ENCODE measurements at places on chromosomes 11 and 22. TPM values are rescaled to one million over a fixed set of nuclear protein-coding genes. Genes with fewer than 3 reads are reported as not detected.
A peak's percentile ranks its signal among the peaks of the same experiment; 100 is the strongest.

The OR52K1 gene
- total RNA-seq: not detected

The RIMBP3C gene
- total RNA-seq: 0.36 TPM

The GUCY1A2 gene
- under 0.01 TPM for total RNA-seq

The MMP8 gene
- total RNA-seq: under 0.01 TPM

The APOC3 gene
- total RNA-seq: not detected

The OR52A1 gene
- total RNA-seq: not detected

The CD44 gene
- 341 TPM for total RNA-seq

The MYO7A gene
- total RNA-seq: not detected

The BSX gene
- not detected for total RNA-seq

The SLC39A13 gene
- total RNA-seq: 32.4 TPM

The CARNS1 gene
- total RNA-seq: under 0.01 TPM

- peak; percentile 90 for DNase-seq
Measured at GRCh38 chr22:28116219-28116673, 197.2 kb upstream of the PITPNB start.

DNA sequence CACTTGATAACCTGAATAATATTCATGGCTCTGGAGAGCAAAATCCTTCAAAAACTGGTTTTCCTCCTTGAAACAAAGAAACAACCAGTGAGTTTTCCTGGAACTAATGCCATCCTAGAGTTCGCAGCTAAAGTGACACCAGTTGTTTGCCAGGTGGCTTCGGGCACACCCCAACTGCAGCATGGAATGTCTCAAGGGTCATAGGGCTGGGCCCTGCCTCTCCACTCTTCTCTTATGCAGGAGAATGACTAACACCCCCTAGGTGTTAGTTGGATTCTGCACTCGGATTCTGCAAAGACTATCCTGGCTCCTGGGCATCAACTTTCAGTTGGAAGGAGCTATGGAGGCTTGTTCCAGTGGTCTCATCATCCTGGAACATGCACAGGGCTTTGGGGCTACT lies 98.8 kb downstream of the KIRREL3 start:
- DNase-seq: no peak

DNA sequence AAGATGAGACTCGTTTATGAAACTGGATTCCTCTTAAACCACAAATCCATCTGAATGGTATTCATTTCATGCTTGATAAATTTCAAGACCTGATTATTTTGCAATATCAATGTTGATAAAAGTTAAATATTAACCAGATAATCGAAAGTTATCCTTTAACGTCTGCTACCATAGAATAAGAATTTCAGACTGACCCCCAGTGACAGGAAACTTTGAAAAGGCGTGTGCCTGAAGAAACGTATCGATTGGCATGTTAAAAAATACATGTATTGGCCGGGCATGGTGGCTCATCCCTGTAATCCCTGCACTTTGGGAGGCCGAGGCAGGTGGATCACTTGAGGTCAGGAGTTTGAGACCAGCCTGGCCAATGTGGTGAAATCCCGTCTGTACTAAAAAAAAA lies 13.9 kb downstream of the SCGB1A1 start:
- DNase-seq: no peak

GRCh38 chr11:79675081-79675480 lies 234.3 kb upstream of the TENM4 start:
- DNase-seq: no peak

GRCh38 chr11:119041821-119042514 lies 11.3 kb upstream of the SLC37A4 start:
- DNase-seq: peak; percentile 16

DNA sequence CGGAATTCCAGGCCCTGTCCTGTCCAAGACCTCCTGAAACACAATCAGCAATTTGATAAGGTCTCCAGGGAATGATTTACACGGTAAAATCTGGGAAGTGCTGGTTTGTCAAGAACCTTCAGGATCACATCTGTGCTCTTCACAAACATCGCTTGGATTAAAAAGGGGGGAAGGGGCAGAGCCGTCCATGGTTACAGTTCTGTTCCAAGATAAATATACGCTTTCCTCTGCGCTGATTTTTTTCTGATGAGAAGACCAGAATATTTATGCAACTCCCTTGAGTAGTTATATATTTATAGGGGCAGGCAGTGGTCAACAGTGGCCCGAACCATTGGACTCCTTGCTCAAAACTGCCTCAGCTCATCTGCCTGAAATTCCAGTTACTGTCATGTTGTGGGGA lies 9.2 kb upstream of the APOL5 start:
- DNase-seq: peak; percentile 69

DNA sequence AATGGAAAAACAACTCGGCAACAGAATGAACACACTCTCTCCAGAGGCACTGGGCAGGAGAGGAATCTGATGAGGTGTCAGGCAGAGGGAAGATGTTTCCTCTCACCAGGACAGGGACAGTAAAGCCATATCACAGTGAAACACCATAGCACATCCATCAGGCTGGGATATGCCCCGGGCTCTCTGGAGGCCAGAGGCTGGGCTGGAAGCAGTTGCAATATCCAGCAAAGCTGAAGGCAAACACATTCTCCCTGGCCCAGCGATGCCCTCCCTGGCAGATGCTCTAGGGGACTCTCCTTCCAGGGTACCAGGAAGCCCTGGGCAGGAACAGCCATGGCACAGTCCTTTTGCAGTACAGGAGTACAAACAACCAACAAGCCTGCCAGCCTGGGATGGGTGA lies 11.1 kb downstream of the RSPH14 start:
- no peak for DNase-seq

- DNase-seq: no peak
Measured at GRCh38 chr11:102419181-102419580, 33.4 kb downstream of the TMEM123 start.

DNA sequence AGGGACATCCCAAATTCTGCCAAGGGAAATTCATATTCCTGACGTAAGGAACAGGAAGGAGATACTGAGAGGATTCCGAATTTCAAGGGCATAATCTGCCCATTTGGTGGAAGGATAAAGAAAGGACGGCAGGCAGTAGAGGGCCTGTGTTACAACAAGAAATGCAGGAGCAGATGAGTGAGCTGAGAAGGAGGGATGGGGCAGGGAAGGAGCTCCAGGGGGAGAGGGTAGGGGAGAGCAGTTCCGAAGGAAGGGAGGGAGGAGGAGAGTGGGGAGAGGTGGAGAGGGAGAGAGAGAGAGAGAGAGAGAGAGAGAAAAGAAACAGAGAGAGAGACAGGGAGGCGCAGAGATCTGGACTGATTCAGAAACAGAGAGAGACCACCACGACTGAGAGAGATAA lies 843 bp downstream of the OPCML start:
- no peak for DNase-seq

DNA sequence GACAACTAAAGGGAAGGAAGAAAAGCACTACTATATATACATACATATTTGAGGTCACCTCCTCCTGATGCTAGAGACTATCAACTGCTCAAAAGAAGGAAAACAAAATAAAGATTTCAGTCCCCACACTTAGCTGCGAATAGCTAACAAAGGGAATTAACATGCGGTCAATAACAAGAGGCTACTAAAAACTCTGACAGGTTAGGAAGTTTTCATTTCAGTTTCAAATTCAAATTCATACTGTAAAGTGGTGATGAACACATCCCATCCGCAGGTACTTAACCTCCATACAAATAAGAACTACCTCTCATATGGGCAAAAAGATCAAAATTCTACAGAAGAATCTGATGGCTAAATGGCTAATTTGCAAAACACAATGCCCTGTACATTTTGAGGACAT lies 2.6 kb downstream of the NAP1L4 start:
- DNase-seq: no peak

- no peak for DNase-seq
Measured at GRCh38 chr11:28911829-28912228, 803.6 kb downstream of the METTL15 start.

- DNase-seq: no peak
Measured at GRCh38 chr11:116071241-116071640, 567.0 kb upstream of the CADM1 start.

GRCh38 chr11:61298663-61299244 lies 3.6 kb upstream of the VWCE start:
- DNase-seq: no peak

GRCh38 chr11:9700105-9700801 lies 36.4 kb downstream of the SWAP70 start:
- no peak for DNase-seq

GRCh38 chr11:103877221-103877620 lies 159.2 kb upstream of the DDI1 start:
- DNase-seq: peak; percentile 16

DNA sequence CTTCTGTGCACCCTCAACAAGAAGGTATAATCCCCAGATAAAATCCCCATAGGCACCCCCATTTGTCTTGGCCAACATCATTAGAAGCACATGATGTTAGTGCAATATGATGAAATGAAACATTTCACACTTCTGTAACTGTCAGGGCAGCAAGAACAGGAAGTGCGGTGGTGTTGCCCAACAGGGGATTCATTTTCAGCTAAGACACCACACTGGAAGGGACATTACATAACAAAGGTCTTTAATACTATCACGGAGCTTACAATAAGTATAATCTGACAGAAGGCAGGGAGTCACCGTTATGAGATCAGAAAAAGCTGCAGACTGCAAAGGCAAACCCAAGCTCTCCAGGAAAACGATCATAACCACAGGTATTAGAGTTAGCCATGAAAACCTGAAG lies 2.0 kb downstream of the OR52W1 start:
- DNase-seq: no peak

- no peak for DNase-seq
Measured at GRCh38 chr11:46801694-46802470, 44.2 kb downstream of the CKAP5 start.

- no peak for DNase-seq
Measured at GRCh38 chr11:116733043-116733755, 39.6 kb downstream of the BUD13 start.

- peak; percentile 50 for DNase-seq
Measured at GRCh38 chr11:3152471-3153110, 12.5 kb downstream of the OSBPL5 start.

GRCh38 chr22:33476206-33476605 lies 418.0 kb upstream of the SYN3 start:
- DNase-seq: no peak

DNA sequence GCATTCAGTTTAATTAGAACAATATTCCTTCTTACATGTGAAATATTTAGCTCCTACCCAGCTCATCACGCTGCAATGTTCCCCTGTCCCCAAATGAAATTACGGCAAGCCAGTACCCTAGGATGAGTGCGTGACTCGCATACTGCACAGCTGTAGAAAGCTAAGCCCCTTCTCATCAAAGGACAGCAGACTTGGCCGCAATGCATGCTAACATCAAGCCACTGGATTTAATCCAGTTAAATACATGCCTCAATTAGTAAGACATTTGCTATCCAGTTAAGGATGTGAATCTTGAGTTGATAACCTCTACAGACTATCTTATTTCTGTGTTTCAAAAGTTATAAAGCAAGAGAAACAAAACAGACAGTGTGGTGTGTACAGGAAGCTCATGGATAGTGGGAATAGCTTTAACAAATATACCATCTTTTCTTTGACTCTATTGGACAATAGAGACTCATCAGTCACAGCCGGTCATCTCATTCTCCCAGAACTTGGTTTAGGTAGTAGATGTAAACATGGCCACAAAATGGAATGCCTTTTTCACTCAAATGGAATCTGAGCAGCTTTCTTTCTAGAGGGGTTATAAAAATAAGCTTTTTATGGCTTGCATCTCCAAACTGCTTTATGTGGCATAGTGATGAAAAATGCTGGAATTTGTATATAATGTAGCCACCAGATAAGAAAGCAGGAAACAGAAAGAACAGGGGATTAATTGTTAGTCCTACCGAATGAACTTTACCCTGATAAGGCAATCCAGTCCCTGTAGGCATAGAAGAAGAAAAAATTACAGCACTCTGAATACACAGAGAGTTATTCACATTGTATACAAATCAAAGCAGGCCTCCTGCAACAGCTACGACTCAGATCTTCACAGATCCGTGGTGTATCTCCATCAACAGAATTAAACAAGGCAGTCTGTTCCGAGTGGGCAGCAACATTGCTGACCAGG lies 224.1 kb downstream of the CADM1 start:
- DNase-seq: peak; percentile 91

DNA sequence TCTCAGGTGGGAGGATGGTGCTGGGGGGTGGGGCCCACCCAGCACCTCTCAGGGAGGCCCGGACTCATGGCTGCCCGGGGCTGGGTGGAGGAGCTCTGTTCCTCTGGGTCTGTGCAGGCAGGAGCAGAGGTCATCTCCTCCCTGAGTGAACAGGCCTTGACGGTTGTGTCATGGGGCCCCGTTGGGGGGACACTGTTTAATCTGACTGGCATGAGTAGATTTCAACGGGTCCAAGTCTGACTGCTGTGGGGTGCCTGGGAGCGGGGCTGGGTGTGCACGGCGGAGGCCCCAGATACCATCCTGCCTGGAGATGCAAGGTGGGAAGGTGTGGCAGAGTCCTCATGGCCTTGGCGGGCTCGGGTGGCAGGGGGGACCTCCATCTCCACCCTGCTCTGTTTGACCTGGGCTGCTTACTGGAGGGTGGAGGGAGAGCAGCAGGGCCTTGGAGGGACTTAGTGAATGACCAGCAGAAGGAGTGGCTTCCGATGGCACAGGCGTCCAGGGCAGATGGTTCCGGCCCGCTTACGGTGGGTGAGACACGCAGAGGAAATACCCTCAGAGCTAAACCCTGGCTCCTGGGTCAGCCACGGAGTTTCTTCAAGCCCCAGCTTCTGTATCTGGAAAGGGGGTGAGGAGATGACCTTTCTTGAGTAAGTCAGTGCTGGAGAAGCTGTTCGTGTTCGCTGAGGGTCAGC lies 48.7 kb downstream of the SMIM38 start:
- DNase-seq: no peak

GRCh38 chr22:24803064-24803542 lies 2.9 kb upstream of the SGSM1 start:
- peak; percentile 12 for DNase-seq

DNA sequence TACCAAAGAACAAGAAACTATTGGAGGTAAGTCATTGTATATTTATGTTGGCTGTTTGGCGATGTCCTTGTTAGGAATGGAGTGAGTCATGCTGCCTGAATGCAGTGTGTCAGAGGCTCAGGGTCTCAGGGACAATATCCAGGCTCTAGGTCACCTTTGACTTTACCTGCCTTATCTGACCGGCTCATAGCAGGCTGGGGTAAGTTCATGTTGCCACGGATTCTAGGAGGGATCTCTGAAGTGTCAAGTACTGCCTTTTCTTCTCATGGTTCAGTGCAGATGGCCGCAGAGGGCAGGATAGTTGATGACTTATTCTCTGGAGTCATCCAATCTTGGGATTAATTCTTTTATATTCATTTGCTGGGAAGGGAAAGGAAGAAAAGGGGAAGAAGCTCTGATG lies 53.2 kb downstream of the SPON1 start:
- peak; percentile 81 for DNase-seq

- no peak for DNase-seq
Measured at GRCh38 chr22:22079404-22080148, 97.0 kb upstream of the TOP3B start.

DNA sequence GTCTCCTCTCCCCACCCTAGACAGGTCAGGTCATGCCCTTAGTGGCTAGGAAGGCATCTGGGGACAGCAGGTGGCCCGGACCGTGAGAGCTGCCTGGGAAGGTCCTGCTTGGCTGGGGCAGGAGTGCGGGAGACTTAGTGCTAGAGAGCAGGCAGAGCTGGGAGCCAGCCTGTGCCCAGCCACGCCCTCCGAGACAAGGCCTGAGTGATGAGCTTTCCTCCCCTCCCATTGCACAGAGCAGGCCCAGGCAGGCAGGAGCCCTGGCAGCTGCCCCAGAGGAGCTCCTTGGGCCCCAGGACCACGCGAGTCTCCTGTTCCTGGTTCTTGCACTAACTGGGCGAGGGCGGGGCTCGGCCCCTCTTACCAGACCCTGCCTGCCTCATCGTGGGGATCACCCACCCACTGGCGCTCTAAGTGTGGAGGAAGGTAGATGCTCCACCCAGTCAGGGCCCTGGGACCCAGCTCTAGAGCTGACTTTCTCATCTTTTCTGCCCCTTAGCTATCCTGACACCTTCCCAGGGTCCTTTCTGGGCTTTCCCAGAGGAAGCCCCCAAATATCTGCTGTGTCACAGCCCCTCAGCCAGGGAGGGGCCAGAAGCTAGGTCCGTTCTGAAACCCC lies 44.9 kb downstream of the MACROD1 start:
- peak; percentile 24 for DNase-seq
